NCI-H2107 (cell line): ENCODE measurements at places on chromosomes 13 and 19.
A peak's percentile ranks its signal among the peaks of the same experiment; 100 is the strongest.

- DNase-seq, result no peak
Measured at GRCh38 chr13:25657157-25657556, 285.4 kb downstream of the ATP8A2 start.

DNA sequence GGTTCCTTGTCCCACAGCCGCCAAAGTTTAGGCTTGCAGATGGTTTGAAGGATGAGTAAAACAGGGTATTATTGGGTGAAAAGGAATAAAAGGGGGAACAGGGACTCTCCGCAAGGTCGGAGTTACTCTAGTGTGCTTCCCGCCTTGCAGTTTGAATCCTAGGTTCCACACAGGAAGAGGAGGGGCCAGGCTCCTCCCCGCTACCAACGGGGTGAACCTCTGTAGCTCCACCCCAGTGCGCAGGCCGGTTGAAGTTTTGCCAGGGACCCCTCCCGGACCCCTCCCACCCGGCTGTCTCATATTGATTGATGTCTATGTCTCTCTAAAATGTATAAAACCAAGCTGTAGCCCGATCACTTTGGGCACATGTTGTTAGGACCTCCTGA is 11.6 kb upstream of the GTF2F2 start:
- DNase-seq, result no peak

GRCh38 chr13:99361197-99361596 is 54.0 kb upstream of the GPR183 start:
- no peak for DNase-seq

- DNase-seq, result no peak
Measured at GRCh38 chr19:46861691-46862502, 1.1 kb downstream of the ARHGAP35 start.

DNA sequence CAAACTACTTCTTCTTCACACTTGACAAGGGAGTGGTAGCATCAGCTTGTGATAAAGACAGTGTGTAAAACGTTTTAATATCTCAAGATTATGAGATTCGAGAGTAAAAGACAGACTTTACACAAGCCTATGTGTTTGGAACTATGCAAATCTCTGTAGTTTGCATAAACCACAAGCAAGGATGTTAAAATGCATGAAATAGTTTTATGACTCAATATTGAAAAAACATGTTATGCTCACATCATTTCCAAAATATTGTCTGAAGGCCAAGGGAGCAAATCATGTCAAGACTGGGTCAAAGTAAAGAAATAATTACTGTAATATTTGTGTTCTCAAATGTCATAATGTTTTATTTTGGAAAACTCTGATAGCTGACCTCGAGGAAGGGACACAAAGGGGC is 316.8 kb upstream of the KLF12 start:
- DNase-seq, result no peak

GRCh38 chr19:2683430-2684003 is 19.0 kb downstream of the GNG7 start:
- DNase-seq, result no peak

GRCh38 chr13:53041968-53042516 is 13.4 kb downstream of the OLFM4 start:
- DNase-seq, result no peak

- no peak for DNase-seq
Measured at GRCh38 chr13:78787190-78787589, 128.2 kb upstream of the OBI1 start.

GRCh38 chr13:19981685-19982238 is 23.2 kb downstream of the ZMYM2 start:
- DNase-seq, result no peak

- no peak for DNase-seq
Measured at GRCh38 chr13:72851678-72852014, 69.7 kb downstream of the PIBF1 start.

- DNase-seq, result no peak
Measured at GRCh38 chr19:16180611-16181010, 4.6 kb upstream of the FAM32A start.

GRCh38 chr19:28977826-28978225 is 235.1 kb downstream of the UQCRFS1 start:
- no peak for DNase-seq

DNA sequence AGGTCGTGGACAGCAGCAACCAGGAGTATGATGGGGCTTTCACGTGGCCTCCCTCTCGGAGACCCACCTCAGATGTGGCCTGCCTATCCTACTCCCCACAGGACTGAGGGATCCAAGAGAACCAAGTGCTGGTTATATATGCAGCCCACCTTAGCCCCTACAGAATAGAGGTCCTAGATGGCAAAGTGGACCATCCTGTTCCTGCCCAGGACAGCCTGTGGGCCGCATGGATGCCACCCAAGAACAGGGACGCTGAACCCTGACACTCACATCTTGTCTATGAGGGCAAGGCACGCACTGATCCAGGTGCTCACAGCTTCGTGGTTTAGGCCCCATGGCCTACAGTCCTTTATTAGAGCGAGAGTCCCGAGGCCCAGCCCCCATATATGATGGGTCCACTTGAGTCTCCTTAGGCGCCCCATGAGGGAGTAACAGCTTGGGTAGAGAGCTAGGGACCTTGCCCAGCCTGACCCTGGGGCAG is 1.5 kb upstream of the SLC27A5 start:
- no peak for DNase-seq

DNA sequence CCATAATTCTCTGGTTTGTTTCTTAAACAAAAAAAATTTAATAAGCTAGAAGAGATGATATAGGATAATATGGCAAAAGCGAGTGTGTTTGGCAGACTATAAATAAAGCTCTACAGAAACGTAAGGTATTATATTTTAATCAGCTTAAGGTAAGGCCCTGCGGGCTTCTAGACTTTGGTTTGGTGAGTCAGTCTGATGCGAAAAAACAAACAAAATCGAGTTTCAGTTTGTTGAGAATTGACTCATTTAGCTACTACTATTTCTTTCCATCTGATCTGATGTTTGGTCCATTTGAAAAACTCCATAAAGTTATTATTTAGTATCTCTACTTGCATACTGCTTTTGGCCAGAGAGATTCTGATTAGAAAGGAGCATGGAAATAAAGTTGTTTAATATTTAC is 138.0 kb downstream of the MIPEP start:
- DNase-seq, result no peak

GRCh38 chr19:11507370-11508078 is 1.9 kb upstream of the ZNF653 start:
- DNase-seq, result no peak

DNA sequence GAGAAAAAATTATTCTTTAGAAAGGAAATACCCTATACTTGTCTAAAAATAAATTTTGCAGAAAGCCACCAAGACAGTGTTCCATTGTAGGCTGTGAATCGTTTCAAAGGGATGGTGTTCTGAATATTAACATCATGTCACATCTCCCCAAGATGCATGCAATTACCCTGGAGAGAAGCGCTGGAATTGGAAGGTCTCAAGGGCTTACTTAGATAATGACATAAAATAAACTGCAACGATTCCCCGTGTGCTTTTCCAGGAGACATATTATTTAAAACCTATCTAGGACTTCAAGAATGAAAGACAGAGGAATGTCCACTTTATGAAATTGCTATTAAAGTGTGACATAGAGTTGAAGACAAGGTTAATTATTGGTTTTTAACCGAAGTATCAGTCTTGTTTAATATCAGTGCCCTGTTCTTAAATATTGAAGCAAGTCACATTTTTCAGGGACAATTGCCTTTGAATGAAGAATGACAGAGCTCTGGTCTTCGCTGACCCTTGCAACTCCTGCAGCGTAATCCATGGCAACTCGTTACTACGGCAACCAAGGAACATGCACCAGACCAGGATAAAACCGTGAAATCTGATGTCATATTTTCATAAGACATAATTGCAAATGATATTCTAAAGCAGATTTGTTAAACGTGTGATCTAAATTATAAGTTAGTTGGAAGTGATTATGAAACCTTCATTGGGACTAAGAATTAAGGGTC is 91.7 kb downstream of the EFNB2 start:
- no peak for DNase-seq

DNA sequence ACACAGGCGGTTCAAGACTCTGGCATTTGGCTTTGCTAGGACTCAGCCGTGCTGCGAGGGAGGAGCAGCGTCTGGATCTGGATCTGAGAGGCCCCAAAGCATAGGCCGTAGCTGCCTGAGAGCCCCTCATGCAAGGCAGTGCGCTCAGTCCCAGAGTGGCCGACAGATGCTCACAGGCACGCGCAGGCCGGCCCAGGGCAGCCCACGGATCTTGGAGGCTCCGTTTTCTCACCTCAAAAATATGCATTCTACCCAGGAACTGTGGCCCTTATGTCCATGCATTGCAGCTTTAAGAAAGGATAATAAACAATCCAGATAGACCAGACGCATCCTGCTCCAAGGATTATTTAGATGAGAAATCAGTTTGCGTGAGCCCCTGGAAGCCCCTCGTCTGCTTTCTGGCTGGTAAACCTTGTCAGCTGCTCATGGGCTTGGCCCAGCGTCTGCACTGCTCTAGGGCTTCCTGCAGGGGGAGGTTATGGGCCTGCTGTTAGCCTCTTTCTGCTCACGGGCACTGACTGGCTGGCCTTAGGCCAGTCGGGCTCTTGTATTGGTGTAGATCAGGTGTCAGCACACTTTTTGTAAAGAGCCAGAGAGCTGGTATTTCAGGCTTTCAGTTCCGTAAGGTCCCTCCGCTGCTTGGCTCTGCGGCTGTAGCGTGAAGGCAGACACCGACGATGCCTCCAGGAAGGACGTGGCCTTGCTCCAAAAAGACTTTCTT is 24.2 kb downstream of the TEX29 start:
- peak; percentile 76 for DNase-seq

DNA sequence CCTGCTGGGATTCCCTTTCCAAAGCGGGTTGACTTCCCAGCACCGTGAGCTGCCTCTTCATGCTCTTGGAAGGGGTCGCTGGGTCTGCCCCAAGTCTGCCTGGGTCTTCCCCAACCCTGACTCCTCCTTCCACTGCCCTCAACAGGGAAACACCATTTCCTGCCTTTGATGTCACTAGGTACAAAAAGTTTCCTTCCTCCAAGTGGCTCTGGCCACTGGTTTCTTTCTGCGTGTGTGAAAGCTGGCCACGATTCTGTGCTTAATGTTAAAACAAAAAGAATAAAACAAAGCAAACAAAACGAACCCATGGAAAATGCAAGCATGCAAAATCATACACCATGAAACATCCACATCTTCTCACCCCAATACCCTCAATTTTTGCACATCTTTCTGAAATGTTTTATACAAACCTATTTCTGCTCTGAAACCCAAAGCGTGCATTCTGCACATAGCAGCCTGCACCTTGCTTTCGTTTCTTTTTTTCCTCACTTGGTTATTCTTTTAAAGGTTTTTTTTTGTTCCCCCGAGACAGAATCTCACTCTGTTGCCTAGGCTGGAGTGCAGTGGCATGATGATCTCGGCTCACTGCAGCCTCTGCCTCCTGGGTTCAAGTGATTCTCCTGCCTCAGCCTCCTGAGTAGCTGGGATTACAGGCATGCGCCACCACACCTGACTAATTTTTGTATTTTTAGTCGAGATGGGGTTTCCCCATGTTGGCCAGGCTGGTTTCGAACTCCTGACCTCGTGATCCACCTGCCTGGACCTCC is 12.5 kb upstream of the TNFSF9 start:
- no peak for DNase-seq

DNA sequence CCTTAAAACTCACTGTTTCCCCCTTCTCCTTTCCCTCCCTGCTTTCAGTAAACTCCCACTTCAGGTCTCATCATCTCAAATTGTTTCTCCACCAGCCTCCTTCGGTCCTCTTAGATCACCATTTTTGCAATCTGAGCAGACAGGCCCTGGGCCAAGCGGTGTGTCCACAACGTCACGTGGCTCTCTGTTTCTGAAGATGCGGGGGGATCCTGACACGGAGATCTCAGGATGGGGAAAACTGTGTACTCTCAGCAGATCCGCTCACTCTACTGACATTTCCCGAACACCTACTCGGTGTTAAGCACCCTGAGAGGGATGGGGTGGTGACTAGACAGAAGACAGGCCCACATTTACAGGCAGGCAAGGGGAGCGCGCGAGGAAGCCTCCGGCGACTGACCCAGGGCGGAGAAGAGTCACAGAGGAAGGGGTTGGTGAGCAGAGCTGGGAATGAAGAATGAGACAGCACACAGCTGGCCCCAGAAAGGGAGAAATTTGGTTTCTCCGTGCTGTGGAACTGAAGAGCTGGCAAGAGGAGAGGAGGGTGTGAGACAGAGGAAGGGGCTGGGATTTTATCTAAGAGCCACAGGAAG is 38.8 kb downstream of the SERP2 start:
- no peak for DNase-seq

DNA sequence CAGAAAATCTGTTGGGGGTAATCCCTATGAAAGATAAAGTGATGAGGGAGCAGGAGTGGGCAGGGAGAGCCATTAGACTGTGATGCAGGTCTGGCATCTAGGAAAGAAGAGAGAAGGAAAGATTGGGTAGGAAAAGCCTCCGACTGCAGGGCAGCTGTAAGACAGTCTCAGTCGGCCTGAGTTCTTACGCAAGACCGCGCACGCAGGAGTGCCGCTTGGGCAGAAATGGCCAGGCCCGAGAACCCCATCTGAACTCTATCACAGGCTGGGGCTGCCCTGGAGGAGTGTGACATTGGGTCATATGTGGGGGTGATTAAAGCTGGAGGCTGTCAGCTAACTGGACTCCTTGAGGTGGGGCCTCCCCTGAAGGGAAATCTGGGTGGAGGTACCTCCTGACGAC is 13.9 kb upstream of the FBXL3 start:
- DNase-seq, result no peak

DNA sequence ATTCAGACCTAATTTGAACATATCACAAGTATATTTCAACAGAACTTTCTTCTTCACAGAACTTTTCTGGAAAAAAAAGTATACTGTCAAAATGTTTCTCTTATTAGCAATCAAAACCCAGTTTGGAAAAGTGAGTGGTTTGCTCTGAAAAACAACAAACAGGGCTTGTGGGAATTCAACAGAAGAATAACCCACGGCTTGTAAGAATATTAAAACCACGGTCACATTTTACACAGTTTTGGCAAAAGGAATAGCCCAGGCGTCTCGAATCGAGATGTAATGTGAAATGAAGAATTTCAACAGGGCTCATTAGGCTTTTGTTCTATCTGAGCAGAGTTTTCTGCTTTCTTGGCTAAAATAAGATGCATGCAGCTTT is 70.7 kb downstream of the COL4A2 start:
- no peak for DNase-seq

GRCh38 chr19:57633832-57634131 is 814 bp downstream of the ZNF211 start:
- no peak for DNase-seq

- peak; percentile 7 for DNase-seq
Measured at GRCh38 chr13:40271931-40272775, 394.3 kb downstream of the FOXO1 start.

DNA sequence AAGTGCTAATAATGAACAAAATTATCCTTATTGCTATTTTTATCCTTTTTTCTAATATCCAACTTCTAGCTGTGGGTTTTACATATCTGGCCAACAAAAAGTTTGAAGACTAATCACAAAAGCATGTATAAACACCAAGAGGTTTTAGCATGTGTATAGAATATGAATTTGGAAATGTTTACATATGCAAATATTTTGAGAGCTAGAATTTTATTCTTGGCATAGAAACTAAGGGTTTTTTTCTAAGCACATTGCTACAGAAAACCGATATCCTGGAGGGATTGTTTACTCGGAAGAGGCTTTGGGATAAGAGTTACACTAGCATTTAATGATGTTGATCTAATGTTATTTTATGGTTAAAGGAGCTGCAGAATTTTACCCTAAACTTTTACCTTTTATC is 392.1 kb downstream of the EFNB2 start:
- DNase-seq, result no peak
